ENCODE measurements at places on chromosomes 7 and 10.

GRCh38 chr7:132137681-132138080 is 438.6 kb downstream of the PLXNA4 start:
- no peak for DNase-seq

DNA sequence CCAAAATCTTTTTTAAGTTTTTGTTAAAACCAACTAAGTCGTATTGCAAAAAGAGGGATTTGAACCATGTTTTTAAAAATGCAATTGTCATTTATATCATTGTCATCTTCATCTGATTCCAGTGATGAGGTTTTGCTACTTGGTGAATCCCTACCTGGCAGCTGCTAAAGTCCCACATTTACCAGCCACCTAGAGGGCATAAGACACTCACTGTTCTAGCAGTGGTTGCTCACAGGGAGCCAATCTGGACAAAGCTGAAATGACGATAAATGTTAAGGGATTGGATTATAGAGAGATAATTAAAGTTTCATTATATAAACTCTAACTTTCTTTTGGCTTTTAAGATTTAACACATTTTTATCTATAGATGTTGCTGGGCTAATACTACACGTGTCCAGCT is 18.7 kb downstream of the KIFBP start:
- DNase-seq, result no peak

DNA sequence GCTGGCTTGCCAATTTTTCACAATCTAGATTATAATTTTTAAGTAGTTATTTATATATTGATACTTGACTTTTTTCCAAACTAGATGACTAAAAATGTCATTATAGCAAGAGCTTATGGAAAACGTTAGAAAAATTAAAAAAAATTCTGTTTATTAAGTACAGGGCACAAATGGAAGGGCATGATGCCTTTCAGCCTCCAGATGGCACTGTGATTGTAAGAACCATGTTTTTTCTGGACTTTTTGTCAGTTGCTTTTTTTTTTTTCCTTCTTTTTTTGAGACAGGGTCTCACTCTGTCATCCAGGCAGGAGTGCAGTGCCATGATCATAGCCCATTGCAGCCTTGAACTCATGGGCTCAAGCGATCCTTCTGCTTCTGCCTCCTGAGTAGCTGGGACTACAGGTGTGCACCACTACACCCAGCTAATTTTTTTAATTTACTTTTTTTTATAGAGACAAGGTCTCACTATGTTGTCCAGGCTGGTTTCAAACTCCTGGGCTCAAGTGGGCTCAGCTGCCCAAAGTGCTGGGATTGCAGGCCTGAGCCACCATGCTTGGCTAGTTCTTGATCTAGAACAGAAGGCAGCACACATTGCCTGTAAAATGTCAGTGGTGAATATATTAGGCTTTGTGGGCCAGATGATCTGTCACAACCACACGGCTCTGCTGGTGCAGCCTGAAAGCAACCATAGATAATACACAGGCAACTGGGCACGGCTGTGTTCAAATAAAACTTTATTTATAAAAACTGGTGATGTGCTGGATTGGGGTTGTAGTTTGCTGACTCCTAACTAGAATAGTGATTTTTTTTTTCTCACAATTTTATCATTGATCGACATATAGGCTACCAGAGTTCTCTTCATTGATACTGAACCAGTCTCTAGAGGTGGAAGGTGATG is 27.4 kb downstream of the UCMA start:
- DNase-seq, result no peak

DNA sequence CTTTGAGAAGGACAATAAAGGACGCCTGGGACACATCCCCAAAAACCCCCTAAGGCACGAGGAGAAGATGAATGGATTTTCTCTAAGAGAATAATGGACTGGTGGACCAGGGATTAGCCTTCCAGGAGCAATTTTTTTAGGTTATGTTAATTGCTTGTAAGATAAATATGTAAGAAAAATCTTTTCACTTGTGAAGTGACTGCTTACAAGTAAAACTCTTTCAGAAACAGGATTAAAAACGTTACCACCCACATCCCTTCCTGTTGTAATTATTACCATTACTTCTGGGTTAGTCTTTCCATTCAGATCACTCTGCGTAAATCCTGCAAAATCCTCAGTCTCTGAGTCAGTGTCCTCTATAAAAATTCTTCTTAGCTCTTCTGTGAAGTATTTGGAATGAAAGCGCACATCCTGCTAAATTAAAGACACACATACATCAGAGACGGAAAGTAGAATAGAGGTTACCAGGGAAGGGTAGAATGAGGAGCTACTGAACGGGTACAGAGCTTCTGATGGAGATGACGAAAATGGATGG is 34.3 kb downstream of the CDCA7L start:
- no peak for DNase-seq

DNA sequence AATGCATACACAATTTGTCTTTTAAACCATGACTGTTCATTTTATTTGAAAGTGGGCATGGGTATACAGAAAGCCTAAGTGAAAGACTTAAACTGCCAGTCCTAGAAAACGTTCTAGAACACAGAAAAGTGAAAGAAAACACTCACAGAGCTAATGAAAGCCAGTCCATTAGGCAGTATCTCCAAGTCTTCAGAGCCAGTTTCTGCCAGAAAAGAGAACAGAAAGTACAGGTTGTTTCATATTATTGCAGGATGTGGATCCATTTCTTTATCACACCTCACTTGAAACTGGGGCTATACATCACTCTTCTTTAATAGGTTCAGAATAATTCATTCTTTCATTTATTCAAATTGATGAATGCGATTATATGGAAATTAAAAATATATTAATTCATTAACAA is 7.7 kb downstream of the PON1 start:
- no peak for DNase-seq

DNA sequence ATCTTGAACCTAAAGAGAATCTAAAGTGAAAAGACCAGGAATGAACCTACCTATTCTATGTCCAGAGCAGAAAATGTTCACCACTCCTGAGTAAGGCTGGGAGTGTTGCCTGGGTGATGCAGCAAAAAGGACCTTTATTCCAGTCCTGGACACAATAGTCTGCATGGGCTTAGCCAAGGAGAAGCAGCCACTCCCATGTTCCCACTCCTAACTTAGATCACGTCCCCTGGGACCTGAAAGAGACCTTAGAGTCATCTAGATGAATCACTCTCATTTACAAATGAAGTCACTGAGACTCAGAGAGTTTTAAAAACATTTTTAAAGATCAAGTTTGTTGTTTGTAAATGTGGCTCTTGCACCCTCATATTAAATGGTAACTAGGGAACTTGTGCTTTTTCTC is 763.4 kb downstream of the KCNMA1 start:
- DNase-seq, result no peak

DNA sequence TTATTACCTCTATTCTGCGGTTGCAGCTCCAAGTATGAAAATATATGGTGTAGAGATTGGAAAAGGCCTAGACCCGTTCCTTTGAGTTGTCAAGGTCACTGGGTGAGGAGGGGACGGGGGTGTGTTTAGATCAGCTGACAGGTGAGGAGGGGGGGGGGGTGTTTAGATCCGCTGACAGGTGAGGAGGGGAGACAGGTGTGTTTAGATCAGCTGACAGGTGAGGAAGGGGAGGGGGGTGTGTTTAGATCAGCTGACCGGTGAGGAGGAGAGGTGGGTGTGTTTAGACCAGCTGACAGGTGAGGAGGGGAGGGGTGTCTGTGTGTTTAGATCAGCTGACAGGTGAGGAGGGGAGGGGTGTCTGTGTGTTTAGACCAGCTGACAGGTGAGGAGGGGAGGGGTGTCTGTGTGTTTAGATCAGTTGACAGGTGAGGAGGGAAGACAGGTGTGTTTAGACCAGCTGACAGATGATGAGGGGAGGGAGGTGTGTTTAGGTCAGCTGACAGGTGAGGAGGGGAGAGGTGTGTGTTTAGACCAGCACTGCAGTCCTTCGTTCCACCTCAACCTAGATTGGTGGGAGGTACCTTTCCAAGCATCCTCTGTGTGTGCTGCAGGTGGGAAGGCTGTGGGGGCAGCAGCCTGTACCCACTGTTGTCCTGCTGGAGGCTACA is 655.0 kb upstream of the ADARB2 start:
- DNase-seq, result no peak

DNA sequence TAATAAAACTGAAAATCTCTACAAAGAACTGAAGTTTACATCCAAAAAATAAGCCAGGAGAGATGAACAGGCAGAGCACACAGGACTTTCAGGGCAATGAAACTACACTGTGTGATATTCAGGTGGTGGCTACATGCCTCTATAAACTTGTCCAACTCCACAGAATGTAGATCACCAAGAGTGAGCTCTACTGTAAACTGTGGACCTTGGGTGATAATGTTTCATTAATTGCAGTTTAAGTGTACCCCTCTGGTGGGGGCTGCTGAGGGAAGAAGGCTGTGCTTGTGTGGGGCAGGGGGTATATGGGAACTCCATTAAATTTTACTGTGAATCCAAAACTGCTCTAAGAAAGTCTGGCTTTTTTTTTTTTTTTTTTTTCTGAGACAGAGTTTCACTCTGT is 22.7 kb downstream of the YWHAG start:
- DNase-seq, result no peak

DNA sequence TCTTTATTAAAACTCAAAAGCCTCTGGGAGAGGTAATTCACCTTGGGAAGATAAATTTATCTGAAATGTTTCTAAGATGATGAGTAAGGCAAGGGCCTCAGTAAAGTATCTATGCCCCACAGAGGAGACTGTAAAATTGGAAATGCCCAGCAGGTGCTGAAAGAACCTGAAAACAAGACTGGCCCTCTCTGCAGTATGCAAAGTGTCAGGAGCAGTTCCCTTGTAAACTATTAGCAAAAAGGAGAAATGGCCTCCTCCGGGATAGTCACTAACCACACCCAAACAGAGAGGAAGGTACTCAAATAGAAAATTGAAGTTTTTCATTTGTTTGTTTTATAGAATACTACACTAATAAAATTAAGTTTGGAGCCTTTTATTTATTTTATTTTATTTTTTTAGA is 81.2 kb downstream of the FZD1 start:
- no peak for DNase-seq

DNA sequence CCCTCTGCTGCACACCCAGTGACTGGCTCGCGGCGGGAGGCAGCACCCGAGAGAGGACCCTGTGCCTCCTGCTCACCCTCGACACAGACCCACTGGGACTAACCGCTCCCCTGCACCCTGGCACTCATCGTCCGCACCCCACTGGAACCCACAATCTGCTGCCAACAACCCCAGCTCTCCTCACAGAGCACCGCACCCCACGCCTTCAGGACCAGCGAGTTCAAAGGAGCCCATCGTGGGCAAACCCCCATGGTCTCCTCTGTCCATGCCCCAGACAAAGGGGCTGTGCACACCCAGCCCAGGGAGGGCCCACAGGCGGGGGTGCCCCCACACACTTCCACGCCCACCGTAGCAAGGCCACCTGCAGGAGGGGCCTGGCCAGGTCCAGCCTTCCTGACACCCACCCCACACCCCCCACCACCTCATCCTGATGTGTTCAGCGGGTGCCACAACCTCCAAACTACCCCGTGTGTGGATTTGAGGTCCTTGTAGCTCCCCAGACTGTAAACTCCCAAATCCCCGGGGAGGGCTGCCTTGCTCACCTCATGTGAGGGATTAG is 14.0 kb downstream of the RASGEF1A start:
- no peak for DNase-seq

DNA sequence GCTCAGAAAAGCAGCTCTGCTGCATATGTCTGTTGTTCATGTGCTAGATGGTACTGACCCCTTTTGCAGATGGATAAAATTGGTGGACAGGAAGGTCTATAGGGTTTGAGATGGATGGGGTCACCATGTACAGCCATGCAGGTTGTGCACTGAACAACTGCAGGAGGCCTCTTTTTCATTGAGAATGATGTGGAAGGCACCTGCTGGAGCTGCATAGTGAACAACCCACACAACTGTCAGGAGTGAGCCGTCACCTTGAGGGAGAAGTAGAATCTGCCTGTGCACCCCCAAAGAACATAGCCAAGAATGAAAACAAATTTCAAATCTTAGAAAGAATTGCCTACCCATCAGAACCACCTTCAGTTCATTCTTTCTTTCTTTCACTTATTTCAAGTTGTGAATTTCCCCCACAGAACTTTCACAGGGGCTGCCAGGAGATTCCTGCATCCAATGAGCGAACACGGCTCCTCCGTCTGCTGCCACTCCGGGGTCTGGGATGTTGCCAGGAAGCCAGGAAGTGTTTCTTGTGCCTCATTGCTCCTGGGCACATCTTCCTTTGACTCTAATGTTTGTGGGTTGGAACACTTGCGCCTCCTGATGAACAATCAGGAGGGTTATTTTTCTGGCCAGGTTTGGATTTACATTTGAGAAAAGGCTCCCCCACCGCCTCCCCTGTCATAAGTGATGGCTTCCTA is 53.7 kb upstream of the DOCK1 start:
- DNase-seq, result no peak

Data from activated naive CD4-positive, alpha-beta T cell (primary cell).